Renal pelvis (tissue), 12 donors: ENCODE measurements at places on chromosomes 16 and 17. TPM values are rescaled to one million over a fixed set of nuclear protein-coding genes. Genes with fewer than 3 reads are reported as not detected.

Gene HSD11B2
- polyA plus RNA-seq, result 57.3 TPM

DNA sequence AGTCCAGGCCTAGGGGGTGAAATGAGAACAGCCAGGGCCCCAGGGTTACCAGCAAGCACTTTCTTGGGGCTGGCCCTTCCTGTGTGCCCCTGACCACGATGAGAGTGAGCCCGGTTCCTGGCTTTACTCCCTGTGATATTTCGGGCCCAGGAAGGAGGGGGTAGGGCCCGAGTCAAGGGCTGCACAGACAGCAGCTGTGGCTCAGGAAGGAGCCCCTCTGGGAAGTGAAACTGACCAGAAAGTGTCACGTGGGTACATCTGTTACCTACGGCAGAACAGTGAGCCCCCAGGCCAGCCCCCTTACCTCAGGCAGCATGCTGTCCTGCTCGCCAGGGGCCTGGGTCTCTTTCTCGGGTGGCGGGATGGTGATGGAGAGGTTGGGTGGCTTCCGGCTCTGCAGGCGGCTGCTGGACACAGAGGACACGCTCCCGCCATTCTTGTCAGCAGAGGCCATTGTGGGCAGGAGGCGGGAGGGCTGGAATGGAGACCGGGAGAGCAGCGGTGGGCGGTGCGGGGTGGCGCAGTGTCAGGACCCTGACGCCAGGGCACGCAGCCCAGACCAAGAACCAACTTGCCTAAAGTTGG is 13.8 kb downstream of the AANAT start:
- no peak for DNase-seq

Gene E4F1
- 19.8 TPM for polyA plus RNA-seq

Gene OR1G1
- not detected for polyA plus RNA-seq

Gene CDK3
- 17.4 TPM for polyA plus RNA-seq
